Activated naive CD8-positive, alpha-beta T cell treated with anti-CD3 and anti-CD28 coated beads for 36 hours (primary cell): ENCODE measurements at places on chromosomes 1 and 21.
A peak's percentile ranks its signal among the peaks of the same experiment; 100 is the strongest.

GRCh38 chr21:29704719-29705118 is 235.1 kb downstream of the GRIK1 start:
- DNase-seq, result no peak

DNA sequence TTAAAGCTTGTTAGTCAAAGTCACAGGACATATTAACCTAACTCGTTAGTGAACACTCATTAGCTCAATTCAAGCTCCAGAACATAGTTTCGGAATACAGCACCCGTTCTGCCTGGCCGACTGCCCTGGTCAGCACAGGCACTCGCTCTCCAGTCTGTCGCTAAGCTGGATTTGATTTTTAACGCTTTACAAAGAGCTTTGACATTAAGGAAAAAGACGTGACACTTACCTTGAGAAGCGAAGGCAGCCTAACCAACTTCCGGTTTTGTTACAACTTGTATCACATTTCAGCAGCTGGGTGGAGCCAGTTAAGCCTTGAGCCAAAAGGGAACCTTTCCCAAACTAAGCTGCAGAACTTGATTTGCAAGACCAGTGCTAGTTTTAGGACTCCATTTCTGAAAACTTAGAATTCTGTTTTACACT is at the start of gene FRRS1:
TSS of gene FRRS1 (minus strand) at position 258 of the 423 bp plus-strand sequence. CDS start 17,867 bp downstream, outside the sequence.
- DNase-seq, result peak; percentile 23

GRCh38 chr1:55304229-55304740 is 89.1 kb upstream of the USP24 start:
- DNase-seq, result no peak

DNA sequence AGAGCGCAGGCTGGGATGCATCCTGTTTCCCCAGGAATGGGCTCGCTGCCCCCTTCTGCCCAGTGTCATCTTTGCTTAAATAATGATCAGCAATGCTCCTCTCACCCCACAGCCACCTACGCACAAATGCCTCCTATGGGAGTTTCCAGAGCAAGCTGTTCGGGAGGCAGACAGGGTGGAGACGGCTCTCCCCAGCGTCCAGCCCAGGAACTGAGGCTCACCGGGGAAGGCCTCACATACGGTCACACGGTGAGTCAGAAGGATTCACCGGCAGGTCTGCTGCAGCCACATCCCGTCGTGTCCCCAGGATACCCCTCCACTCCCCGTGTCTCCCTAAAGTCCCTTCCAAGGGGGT is 40.3 kb upstream of the RUNX3 start:
- no peak for DNase-seq

- peak; percentile 73 for DNase-seq
These were observed 7.8 kb downstream of the CAPZB start for GRCh38 chr1:19477284-19478249.

DNA sequence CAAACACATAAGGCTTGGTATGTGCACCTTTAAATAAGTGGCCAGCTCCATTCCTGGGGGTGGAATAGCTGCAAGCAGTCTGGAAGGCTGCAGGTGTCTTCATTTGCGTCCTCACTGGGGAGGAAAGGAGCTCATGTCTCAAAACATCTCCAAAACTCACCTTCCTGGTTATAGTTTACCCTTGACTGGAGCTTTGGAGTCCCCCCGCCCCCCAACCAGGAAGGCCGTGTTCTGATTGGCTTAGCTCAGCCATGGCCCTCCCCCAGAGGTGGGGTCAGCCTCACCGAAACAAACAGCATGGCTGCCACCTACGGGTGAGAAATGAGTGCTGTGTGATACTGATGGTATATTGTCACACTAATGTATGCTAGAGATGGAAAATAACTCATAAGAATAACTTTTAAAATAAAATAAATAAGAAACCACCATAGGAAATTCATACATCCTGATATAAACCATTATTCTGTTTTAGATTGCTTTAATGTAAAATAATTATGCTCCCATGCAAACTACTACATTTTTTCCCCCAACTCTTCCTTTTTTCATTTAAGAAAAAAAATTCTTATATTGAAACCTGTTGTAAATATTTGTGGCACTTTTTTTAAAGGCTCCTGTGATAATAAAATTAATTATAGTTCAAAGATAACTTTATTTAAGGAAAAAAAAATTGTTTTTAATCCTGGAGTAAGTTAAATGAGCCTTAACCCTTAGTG is 90.8 kb downstream of the ZP4 start:
- peak; percentile 38 for DNase-seq

DNA sequence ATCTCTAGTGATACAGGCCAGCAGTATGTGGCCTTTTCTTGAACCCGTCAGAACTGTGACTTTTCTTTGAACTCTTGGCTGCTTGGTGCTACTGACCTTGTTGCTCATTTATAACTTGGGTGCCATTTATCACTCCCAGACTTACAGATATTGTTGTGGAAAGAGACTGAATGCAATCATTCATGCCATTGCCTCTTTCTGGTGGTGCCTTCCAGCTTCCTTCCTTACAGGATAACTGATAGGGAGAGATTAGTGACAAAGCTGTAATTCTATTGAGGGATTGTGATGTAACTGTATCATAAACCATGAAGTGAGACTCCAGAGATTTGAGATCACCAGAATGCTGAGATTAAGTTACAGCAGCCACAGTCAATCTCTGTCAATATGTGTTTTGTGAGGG is 256.5 kb downstream of the USP25 start:
- no peak for DNase-seq

GRCh38 chr1:111937147-111937725 is 52.2 kb downstream of the KCND3 start:
- no peak for DNase-seq

DNA sequence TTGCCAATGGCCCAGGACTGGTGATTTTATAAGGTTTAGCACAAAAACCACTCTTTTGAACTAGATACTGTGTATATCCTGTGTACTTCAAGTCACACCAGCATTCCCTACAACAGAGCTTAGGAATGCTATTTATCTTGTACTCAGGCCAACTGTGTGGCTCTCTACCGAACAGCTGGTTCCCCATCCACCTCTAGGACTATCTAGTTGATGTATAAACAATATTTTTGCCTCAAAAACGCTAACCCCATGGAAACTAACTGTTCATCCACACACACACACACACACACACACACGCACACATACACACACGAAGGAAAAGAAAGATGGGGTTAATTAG is 28.7 kb upstream of the SLC45A3 start:
- DNase-seq, result no peak

- DNase-seq, result no peak
These were observed 24.6 kb downstream of the KCNC4 start for GRCh38 chr1:110234691-110235090.

- no peak for DNase-seq
These were observed 190.4 kb upstream of the KCTD3 start for GRCh38 chr1:215376544-215377264.

GRCh38 chr1:178580096-178580495 is 67.2 kb downstream of the TEX35 start:
- DNase-seq, result no peak

DNA sequence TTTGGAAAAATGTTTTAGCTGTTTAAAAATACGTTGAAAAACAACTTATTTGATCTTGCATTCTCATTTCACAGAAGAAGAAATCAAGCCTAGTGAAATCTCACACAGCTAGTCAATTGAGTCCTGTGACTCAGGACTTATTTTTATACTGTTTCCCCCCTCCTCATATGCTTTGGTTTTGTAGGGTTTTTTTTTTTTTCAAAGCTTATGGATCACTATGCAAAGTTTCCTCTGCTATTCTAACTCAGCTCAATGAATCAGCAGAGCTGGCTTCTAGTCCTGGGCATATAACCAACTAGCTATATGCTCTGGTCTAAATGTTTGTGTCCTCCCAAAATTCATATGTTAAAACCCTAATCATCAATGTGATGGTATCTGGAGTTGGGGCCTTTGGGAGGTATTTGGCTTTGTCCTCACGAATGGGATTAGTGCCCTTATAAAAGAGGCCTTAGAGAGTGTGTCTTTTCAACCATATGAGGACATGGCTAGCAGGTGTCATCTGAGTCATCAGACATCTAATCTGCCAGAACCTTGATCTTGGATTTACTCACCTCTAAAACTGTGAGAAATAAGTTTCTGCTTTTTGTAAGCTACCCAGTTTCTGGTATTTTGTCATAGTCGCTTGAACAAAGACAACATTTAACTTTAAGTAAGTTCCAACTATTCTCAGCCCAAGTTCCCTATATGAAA is 317.2 kb upstream of the C1orf87 start:
- no peak for DNase-seq

DNA sequence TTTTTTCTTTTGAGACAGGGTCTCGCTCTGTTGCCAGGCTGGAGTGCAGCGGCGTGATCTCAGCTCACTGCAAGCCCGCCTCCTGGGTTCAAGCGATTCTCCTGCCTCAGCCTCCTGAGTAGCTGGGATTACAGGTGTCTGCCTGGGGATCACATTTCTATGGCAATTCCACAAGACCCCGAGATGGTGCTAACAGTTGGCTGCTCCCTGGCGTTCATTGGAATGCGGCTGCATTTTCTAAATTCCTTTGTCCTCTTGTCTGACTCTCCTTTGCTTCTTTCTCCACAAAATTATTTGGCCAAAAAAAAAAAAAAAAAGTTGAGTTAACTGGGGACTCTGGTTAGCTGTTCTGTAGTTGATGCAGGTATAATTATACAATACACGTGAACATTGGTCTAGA is 176.4 kb downstream of the ETS2 start:
- DNase-seq, result no peak

GRCh38 chr1:174166530-174167264 is 7.4 kb downstream of the RABGAP1L start:
- no peak for DNase-seq

GRCh38 chr1:231626951-231627614 is 493 bp downstream of the DISC1 start:
- peak; percentile 58 for DNase-seq

DNA sequence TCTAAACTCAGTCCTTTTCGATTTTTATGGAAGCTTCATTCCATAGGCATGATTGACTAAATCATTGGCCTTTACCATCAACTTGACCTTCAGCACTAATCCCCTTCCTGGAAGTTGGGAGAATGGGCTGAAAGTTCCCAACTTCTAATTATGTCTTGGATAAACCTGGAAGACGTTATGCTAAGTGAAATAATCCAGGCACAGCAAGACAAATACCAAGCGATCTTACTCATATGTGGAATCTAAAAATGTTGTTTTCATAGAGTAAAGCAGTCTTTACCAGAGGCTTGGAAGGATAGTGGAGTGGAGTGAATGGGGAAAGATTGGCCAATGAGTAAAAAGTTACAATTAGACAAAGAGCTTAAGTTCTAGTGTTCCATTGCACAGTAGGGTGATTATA is 1453.2 kb downstream of the PLA2G4A start:
- no peak for DNase-seq

GRCh38 chr1:212595787-212596714 is 12.5 kb upstream of the ATF3 start:
- DNase-seq, result peak; percentile 32

GRCh38 chr1:115322631-115323030 is 15.4 kb downstream of the NGF start:
- no peak for DNase-seq

DNA sequence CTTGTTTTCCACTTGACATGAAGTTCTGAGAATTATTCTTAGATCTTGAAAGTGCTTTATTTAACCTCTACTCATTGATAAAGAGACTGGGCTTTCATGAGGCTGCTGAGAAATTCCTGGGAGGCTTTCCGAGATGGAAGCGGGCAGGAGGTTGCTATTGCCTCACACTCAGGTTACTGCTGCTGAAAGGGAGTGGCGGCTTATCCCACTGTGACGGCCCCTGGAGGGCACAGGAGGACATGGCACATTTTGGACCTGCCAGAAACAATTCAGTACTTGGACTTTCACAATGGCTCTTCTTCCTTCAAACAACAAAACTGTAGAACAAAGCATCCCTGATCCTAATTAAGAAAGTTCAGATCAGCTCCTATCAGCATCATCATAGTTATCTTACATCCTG is 16.2 kb upstream of the MARK1 start:
- no peak for DNase-seq

GRCh38 chr1:93738926-93739325 is 57.3 kb upstream of the BCAR3 start:
- no peak for DNase-seq

GRCh38 chr1:104120525-104120924 is 370.8 kb downstream of the AMY1C start:
- DNase-seq, result no peak

DNA sequence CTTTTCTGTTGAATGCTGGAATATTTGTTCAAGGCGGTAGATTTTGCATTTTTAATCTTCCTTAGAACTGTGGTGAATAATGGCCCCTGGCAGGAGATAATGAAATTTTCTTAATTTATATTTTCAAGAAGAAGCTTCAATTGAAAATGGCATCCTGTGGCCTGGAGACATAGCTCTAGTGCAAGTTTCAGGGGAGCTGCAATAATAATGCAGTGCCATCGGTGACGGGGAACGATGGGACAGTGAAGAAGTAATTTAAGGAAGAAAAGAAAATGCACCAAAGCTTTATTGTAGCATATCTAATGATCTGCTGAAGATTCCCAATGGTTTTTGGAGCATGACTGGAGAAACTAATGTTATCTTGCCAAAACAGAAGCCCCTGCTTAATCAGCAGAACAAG is 128.4 kb downstream of the ADGRL2 start:
- DNase-seq, result no peak

DNA sequence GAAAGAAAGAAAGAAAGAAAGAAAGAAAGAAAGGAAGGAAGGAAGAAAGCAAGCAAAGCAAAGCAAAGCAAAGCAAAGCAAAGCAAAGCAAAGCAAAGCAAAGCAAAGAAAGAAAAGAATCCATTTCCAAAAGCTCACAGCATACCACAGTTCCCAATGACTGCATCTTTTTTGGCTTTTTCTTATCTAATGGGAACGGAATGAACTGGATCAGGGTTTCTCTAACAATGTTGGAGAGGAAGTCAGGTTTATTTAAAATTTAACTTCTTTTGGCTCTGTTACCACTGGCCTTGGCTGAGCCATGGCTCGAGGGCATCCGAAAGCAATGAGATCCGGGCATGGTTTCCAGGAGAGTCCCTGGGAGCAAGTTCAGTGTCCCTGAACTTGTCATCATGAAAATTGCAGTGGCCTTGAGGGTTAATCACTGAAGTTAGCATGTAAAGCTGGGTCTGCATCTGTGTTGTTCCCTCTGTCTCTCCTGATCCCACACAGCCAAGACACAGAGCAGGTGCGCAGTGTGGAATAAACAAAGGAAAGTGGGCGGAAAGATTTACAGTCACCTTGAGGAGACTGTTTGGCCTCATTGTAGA is 34.6 kb upstream of the CTPS1 start:
- no peak for DNase-seq

DNA sequence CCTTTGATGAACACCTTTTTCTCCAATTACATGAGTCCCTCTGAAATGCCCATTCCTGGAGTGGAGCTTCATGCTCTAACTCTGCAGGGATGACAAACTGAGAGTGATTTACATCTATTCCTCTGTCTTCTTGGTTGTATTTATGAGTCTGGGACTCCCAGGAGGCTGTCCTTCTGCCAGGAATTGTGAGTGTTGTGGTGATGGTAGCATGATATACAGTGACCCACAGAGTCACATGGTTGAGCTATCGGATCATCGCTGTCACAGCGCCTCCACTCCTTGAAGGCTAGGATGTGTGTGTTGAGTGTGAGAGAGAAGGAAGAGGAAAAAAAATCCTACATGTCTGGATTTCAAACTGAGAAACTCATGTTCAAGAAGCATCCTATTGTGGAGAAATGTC is 163.4 kb upstream of the CACNA1E start:
- DNase-seq, result no peak

GRCh38 chr21:8988696-8989095 is 1532.7 kb upstream of the TPTE start:
- DNase-seq, result no peak

- no peak for DNase-seq
These were observed 562 bp upstream of the EPB41 start for GRCh38 chr1:28913786-28914227.
